Stimulated activated CD8-positive, alpha-beta memory T cell treated with anti-CD3 and anti-CD28 coated beads, Interleukin-7, amount 100 ng/mL, for 4 hours (primary cell): ENCODE measurements at places on chromosomes 16 and 17.
A peak's percentile ranks its signal among the peaks of the same experiment; 100 is the strongest.

DNA sequence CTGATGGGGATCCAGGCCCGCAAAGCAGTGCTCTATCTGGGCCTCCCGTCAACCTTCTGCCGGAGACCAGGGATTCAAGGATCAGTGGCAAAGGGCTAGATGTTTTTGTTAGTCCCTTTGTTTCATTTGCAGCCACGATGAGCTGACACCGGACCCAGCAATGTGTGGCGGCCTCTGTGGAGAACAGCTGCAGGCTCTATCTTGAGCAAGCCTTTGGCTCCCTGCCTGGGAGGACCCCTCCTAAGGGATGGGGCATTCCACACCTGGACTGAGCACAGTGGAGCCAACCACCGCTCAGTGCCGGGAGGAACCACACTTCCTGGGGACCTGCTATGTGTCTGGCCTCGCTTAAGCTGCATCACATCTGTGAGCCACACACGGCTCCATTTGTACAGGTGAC is 215.8 kb downstream of the RBFOX3 start:
- DNase-seq: no peak

GRCh38 chr17:28324781-28325180 is 5.8 kb downstream of the TMEM97 start:
- no peak for DNase-seq

DNA sequence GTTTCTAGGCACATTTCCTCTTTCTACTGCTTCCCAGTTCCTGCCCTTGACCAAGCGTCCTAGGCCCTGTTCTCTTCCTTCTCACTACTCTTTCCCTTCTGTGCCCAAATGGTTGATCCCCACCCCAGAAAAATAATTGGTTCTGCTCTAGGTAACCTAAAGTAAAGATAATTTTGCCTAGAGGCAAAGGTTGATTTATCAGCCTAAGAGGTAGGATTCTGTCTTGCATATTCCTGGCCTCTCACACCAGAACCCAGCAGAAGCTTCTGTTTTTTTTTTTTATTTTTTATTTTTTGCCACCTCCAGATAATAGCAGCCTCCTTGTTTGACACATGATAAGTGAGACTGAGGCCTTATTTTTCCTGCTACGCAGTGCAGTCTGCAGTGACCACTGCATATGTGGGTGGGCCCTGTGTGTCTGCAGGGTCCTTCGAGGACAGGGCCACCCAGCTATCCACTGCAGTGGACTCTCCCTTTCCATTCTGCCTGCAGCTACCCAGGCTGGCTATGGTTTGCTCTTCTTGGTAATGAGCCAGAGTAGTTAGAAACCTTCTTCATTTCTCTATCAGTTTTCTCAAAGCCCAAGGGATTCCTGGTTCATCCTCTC is 701 bp downstream of the PIPOX start:
- no peak for DNase-seq

- DNase-seq: no peak
Measured at GRCh38 chr17:41211845-41212466, 14.5 kb upstream of the KRTAP9-2 start.

GRCh38 chr16:56362706-56363105 is 62.6 kb downstream of the AMFR start:
- no peak for DNase-seq

- no peak for DNase-seq
Measured at GRCh38 chr17:55157165-55157564, 107.6 kb upstream of the HLF start.

DNA sequence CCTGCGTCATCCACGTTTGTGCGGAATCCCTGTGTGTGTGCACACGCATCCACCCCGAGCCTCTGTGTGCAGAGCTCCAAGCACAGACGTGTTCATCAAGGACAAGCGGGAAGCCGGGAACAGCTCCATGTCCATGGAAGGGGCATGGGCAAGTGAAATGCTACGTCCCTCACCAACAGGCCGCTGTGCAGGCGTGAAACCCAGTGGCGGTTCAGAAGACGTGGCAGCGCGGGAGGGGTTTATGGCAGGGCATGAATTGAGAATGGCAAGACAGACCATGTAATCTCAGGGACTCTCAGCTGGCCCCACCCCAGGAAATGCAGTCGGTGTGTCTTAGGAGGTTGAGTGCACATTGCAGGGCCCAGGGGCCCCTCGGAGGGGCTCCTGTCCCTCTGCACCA is 52.7 kb downstream of the TBC1D16 start:
- no peak for DNase-seq

DNA sequence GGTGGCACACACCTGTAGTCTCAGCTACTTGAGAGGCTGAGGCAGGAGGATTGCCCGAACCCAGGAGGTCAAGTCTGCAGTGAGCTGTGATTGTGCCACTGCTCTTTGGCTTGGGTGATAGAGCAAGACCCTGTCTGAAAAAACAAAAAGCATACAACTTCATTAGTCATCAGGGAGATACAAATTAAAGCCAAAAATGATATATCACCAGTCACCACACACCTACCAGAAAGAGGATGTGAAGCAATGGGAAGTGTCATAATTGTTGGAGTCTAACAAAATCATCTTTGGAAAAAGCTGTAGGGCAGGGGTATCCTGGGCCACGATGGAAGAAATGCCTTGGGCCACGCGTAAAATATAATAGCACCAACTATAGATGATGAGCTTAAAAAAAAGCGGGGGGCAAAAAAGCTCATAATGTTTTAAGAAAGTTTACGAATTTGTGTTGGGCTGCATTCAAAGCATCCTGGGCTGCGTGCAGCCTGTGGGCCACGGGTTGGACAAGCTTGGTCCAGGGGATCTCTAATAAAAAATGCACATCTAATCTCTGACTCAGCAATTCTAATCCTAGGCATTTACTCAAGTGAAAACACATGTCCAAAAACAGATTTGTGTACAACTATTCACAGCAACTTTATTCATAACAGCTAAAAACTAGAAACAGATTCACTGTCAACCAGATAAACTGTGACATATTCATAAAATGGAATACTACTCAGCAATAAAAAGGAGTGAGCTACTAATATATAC is 65.9 kb downstream of the HIC1 start:
- no peak for DNase-seq

DNA sequence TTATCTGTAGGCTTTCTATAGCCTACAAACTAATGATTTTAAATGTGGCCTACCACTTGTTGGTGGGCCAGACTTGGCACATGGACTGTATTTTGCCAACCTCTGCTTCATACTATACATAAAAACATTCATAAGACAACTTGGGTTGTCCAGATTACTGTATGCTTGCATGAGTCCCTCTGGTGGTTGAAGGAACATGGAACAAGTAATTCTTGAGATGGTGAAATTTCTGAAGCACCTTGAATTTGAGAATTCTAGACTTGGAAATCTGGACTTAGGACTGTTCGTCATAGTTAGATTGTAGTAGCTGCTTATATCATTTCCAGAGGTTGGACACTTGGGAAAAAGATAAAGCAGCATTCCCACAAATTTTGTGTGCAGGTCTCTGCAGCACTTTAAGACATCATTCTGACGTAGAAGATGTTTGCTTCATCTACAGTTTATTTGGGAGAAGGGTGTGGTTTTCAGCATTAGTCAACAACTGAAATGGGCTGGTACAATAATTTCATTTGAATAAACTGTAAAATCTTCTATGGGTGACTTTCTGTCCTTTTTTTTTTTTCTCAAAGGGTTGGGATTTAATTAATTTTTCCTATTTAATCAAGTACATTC is 31.2 kb downstream of the NFATC3 start:
- no peak for DNase-seq

GRCh38 chr17:75091855-75092327 is 4.1 kb downstream of the SLC16A5 start:
- no peak for DNase-seq

GRCh38 chr17:79201536-79202227 is 127.1 kb downstream of the ENGASE start:
- no peak for DNase-seq

- no peak for DNase-seq
Measured at GRCh38 chr17:39916918-39917317, 1.5 kb downstream of the GSDMB start.

DNA sequence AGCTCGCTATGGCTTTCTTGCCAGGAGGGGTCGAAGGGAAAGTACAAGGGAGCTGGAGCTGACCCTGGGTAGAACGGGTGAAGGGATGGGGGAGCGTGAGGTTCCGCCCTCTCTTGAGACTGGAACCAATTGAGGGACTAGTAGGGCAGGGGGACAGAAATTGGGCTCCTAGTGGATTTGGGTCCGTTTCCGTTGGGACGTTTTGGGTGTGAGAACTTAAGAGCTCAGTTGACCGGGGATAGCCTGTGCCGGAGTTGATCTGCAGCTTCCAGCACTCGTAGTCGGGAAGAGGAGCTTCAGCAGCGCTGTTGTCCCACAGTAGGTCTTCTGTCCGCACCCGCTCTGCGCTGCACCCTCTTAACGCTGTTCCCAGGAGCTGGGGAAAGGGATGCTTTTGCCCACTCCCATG is 481 bp downstream of the CNTROB start:
- no peak for DNase-seq

- DNase-seq: no peak
Measured at GRCh38 chr16:72018470-72018869, 9.9 kb downstream of the DHODH start.

DNA sequence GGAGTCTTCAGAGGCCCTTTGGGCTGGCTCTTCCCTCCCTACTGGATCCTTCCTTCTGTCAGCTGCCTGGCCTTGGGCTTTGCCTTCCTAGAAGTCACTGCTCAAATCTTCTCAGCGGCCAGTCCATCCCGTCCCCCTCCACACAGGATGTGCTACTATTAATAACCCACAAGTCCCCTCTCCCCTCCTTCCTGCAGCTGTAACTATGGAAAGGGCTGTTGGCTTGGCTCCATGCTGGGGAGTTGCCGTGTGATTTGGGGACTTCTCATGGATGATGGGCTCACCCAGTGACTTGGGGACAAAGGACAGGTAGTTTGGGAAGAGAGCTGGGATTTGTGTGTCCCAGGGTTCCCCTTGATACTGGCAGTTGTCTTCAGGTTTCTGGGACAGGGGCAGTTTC is 19.4 kb downstream of the TMEM94 start:
- DNase-seq: no peak

DNA sequence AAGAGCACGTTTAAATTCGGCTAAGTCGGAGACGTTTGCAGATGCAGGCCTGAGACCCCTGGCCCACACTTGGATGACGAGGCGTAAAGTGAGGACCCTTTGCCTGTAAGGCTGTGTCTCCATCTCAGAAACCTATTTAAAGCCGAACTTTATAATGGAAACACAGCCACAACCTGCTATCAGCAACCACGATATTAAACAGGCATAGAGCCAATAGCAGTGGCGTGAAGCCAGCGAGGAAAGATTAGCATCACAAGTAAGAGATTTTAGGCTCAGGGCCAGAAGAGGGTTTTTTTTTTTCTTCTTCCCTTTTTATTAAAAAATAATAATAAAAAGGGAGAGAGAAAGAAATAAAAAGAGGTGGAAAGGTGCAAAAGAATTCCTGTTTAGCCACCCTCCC is 111.3 kb upstream of the NOL11 start:
- no peak for DNase-seq

GRCh38 chr16:82081264-82081663 is 46.2 kb downstream of the HSD17B2 start:
- no peak for DNase-seq

- peak; percentile 75 for DNase-seq
Measured at GRCh38 chr16:15961060-15961511, 11.7 kb downstream of the ABCC1 start.

DNA sequence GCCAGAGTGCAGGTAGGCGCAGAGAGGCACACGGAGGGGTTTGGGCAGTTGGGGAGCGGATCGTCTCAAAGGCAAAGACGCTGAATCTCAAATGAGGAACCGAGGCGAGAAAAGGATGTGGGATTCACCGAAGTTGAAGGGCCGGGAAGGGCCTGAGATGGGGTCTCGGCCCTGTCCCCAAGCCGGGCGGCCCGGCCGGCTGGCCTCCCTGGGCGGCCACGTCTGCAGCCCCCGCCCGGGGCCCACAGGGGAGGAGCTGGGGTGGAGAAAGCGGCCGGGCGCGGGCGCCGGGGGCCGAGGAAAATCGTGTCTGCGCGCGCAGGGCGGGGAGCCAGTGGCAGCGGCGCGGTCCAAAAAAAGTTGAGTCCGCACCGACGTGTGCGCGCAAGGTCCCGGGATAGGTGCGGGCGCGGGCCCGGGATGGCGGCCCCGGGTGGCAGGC is 458 bp downstream of the SLC12A4 start:
- no peak for DNase-seq

DNA sequence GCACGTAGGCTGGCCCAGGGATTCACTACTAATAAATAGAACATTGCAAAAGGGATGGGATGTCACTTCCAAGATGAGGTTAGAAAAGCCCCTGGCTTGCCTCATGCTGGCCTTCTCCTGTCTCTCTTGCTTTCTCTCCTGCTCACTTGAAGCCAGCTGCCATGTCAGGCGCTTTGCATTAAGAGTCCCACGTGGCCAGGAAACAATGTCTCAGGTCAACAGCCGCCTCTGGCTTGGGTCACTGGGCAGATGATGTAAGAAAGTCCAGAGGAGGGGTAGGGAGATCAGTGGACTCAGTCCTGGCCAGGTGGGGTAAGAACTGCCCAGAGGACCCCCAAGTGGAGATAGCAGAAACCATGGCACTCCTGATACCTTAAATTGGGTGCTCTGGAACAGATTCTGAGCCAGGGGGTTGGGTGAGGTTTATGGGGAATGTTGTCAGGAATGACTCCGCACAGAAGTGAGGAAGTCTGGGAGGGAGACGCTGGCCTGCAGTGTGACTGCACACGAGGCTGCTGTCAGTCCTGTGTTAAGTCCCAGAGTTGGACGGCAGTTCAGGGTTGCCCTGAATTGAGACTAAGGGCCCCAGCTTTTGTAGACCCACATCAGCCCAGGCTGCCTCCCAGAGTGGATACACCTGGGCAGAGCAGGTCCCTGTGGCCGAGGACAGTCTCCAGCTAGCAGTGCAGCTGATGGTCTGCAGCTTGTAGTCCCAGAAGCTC is 17.7 kb downstream of the C16orf82 start:
- DNase-seq: no peak

DNA sequence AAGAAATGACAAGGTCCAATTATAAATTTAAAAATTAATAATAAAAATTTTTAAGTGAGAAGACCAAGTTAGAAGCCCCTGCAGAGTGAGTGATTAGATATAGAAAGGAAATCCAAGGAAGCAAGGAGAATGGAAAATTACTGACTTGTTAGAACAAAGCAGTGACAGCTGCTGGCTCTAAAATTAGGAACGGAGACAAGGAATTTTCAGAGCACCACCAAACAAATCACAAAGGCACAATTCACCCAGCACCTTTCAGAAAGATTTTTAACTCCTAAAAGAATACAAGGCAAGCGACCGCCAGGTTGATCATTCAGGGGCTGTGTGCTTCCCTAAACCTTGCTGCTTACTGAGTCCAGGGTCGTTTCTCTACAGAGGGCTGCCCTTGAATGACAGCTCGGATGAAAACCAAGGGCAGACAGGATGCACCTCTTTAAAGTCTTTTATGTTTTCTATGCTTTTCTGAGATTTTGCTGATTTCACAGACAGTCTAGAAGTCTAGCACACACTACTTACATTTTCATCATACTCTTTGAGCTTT is 45.4 kb upstream of the GINS3 start:
- DNase-seq: no peak

DNA sequence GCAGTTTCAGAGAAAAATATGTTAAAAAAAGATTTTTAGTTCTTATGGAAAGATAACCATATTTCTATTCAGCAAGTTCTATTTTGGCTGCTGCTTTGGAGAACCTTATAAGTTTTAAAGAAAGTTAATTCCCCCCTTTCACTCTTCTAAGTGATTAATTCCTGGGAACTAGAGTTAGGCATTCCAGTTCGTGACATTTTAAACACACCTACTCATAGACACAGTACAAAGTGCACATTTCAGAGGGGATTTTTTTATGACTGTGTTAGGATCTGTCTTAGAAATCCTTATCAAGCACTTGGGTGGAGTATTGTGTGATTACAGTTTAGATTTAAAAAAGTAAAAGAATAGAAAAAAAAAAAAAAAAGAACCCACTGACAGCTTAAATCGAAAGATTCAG is 3.5 kb upstream of the CDH11 start:
- DNase-seq: no peak

GRCh38 chr16:59611556-59611955 is 877.4 kb upstream of the GOT2 start:
- DNase-seq: no peak
